Hepatocyte (in vitro differentiated cells): ENCODE measurements at places on chromosomes 3 and 15.

DNA sequence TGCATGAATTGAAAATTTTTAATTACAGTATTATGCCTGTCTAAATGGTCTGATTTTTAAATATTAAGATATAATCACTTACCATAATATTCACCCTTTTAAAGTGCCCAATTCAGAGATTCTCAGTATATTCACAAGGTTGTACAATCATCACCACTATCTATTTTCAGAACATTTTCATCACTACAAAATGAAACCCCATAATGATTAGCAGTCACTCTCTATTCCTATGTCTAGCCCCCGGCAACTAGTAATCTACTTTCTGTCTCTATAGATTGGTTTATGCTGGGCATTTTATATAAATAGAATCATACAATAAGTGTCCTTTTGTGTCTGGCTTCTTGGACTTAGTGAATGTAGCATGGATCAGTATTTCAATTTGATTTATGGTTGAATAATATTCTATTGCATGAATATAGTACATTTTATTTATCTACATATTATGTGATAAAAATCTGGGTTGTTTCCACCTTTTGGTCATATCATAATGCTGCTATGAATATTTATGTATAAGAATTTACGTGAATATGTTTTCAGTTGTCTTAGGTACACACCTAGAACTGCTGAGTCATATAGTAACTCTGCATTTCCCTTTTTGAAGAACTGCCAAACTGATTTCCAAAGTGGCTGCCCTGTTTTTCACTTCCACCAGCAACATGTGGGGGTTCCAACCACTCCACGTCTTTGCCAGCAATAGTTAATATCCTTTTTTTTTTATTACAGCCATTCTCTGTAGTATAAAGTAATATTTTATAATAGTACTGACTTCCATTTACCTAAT is 485.7 kb upstream of the ZNF385D start:
- DNase-seq: no peak

DNA sequence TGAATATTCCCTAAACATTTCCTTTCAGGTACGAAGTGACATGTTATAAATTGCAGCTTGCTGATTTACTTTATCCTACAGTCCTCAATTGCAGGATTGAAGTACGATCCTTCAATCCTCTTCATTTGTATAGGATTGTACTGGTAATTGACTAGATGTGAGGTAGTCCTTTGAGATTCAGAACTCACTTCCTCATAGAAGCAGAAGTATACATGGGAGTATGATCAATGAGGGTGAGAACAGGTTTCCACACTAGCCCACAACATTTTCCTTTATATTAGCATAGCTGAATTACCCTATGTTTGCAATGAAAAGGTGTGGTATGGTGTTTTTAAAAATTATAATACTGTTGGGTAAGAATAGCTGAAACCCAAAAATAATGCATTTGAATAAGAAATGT is 160.0 kb upstream of the UMPS start:
- DNase-seq: no peak

- no peak for DNase-seq
These were observed 51.2 kb downstream of the CHAC1 start for GRCh38 chr15:41004490-41004889.

- no peak for DNase-seq
These were observed 21.8 kb upstream of the KCNMB2 start for GRCh38 chr3:178514401-178514800.

- DNase-seq: peak; percentile 63
These were observed 139.8 kb downstream of the IGF1R start for GRCh38 chr15:98787936-98788757.

DNA sequence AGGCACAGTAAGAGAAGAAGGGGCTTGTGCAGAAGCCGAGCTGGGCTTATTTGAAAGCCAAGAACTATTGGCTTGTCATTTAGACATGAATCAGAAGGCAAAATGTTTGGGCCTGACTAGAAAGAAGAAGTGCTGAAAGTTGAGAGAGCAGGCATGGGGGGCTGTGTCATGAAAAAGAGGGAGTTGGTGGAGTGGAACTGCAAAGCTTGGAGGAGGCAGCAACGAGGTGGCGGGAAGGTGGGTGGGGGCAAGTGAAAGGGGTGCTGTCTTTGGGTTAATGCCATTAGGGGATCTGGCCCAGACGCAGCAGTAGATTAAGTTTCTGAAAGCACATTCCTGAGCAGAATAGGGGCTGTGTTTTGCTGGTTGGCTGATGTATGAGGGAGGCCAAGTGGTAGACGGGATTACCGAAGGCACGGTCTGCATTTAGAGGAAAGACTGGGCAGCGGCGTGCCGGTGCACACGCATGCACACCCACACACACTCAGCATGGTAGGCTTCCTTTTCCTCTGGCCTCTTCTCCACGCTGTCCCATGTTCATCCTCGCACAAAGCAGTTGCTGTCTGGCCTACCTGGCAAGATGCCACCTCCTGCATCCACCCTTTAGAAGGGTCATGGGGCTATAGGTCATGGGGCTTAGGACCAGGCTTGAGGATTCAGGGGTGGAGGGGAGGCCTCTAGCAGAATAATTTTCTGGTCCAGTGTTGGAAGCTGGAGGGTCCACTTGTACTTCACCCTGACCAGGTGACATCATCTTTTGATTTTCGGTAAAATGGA is 43.0 kb downstream of the BOC start:
- no peak for DNase-seq

- no peak for DNase-seq
These were observed 450.4 kb upstream of the NR2F2 start for GRCh38 chr15:95880031-95880570.

- peak; percentile 80 for DNase-seq
These were observed 82.9 kb upstream of the GSK3B start for GRCh38 chr3:120177151-120177550.

GRCh38 chr3:36700537-36701248 is 63.7 kb downstream of the DCLK3 start:
- DNase-seq: peak; percentile 75

GRCh38 chr15:69628256-69629093 is 175.9 kb downstream of the RPLP1 start:
- no peak for DNase-seq

DNA sequence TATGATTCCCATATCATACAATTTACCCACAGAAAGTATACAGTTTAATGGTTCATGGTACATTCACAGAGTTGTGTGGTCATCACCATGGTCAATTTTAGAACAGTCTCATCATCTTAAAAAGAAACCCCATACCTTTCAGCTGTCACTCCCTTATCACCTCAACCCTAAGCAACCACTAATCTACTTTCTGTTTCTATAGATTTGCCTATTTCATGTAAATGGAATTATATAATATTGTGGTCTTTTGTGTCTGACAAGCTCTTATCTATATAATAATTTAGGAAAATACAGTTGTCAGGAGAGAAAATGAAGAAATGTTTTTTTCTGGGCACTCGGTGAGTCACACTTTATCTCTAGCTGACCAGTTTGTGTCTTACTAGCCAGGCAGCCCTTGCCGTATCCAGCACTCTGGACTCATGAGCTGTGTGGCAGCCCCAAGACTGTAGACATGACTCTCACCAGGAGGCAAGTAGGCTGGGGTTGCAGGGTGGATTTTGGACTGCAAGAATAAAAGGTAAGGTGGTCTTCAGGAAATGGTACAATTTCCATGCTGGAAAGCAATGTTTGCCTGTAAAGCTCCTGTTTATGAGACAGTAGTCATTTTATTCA is 234.6 kb downstream of the THRB start:
- peak; percentile 49 for DNase-seq

DNA sequence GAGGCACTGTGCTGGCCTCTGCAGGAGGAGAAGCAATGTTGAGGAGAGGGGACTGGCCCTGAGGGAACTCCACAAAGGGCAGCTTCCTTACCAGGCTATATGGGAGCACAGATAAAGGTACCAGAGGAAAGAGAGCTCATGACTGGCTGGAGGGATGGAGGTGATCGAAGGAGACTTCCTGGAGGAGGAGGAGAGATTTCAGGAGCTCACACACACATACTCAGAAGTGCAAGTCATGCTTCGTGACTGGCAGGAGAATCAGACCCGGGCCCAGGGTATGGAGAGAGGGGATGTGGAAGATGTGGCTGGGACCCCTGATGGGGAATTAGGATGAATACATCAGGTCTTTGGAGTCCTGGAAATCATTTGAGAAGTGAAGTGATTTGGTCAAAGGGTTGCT is 85.4 kb downstream of the ABHD5 start:
- DNase-seq: no peak

GRCh38 chr3:184332370-184333090 is 4.9 kb upstream of the FAM131A start:
- DNase-seq: no peak

DNA sequence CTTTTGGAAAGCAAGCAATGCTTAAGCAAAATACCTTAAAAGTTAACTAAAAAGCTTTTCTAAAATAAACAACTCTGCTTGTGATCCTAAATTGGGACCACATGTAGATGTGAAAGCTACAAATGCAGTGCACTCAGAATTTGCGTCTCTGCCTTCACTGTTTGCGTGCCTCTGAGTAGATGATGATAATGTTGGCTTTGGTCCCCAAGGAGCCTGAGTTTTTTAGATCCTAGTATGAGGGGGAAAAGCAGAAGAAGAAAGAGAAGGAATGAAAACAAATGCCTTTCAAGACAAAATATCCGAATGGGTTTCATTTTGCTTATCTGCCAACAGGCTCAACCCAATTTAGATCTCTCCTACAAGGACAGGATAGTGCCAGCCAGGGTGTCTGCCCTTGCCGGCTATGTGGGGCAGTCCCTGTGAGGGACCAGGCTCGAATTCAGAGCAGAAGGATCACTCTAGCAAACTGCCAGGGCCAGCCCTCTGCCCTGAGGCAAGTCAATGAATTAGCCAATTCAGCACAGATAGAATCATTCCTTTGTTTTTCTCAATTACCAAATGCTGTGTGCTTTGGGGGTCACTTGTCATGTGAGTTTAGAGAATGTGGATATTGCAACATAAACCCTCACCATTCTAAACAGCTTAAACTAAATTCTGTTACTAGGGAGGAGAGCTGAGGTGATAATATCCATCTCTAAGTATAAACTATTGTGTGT is 28.5 kb downstream of the SCG5 start:
- peak; percentile 23 for DNase-seq

- DNase-seq: no peak
These were observed 250.6 kb upstream of the GADL1 start for GRCh38 chr3:31145062-31145461.

GRCh38 chr3:187967993-187968392 is 186.0 kb upstream of the LPP start:
- DNase-seq: peak; percentile 57

DNA sequence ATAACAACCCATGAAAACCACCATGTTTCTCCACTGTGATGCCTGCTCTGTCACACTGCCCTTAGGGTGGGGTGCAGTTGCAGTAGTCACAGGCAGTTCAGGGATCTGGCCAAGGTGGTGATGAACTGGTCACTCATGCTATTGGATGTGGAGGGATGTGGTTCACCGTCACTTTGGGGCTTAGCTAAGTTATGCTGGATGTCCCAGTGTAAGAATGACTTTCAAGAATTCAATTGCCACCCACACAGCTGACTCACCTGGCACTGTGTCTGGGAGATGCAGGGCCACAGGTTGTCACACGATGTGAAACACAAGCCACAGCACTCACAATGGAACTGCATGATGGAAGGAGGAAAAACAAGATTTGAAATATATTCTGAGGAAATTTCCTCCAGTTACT is 146.1 kb upstream of the CTNNB1 start:
- DNase-seq: no peak

DNA sequence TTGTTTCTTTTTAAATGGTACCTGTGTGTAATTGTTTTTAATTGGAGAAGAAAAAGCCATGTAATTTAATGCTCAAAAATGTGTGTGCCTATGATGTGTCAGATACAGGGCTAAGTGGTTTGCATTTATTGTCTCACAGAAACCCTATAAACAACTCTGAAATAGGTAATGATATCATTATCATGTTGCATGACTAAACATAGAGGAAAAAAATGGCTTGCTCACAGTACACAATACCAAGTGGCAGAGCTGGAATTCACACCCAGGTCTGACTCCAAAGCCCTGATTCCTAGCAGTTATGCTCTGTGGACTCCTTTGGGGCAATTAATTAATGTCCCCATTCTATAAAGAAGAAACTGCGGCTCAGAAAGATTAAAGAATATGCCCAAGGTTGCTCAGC is 237.4 kb upstream of the TRIM42 start:
- no peak for DNase-seq

GRCh38 chr3:127404221-127405009 is 116.6 kb upstream of the PRR20G start:
- no peak for DNase-seq

DNA sequence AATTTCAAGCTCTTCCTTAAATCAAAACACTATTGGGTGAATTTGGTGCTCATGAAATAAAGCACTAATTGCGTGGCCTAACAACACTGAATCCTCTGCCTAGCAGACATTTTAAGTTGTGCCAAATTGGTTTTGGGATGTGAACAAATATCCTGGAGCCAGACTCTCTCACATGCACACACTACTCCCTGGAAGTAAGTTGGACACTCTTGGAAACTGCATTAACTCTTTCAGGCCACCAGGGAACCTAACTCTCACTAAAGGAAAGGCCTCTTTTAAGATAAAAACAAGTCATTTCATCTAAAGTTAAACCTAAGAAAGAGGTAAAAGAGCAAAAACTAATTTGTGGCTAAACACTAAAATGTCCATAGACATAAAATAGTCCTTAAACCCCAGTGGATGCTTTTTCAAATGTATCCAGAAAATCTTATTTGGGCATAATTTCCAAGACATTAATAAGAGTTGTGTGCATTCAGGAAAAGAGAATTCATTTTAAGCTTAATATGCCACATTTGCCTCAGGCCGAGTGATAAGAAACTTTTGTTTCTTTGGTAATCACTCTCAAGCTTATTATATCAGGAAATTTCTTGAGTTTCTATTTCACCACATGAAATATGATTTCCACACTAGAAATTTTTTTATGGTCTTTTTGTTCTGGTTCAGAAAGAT is 61.8 kb downstream of the ZBTB20 start:
- no peak for DNase-seq

- DNase-seq: no peak
These were observed 24.6 kb downstream of the PPARG start for GRCh38 chr3:12313519-12313918.

DNA sequence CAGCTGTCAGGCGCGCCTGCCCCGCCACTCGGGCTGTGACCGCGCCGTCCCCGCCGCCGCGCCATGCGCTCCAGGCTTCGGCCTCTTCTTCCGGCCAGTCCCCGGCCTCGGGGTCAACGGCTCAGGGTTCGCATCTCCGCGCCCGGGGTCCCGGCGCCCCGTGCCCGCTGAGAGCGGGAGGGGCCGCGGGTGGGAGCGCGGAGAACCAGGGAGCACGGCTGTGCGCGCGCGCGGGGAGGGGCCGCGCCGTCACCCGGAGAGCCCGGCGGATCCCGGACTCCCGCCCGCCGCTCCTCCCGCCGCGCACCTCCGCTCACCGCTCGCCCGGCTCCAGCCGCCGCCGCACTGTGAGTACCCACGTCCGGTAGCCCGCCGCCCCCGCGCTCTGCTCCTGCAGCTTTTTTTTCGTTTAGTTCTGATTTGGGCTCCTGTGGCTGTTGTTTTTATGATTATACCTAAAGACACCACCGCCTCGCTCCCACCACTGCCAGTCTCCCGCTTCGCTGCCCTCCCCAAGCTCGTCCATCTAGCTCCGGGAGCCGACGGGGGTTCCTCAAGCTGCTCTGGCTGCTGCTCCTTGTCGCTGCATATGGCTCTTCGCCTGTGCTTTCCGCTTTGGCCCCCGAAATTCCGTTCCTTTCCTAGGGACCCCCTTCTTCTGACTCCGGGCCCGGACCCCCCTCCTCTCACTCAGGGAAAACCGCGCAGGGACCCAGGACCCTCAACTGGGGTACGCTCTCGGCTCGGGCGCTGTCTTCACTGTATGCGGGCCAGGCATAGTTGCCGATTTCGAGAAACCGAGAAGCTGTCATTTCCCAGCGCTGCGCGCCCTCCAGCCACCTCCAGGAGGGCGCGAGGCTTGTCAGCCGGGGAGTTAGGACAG is 1.8 kb upstream of the SKOR1 start:
- DNase-seq: no peak
